Stimulated activated memory B cell treated with anti-CD40 and anti-IgM and Interleukin-4, amounts not matched to agents 10 μg/mL and 1 μg/mL and 100 μg/mL, for 72 hours (primary cell): ENCODE measurements at places on chromosomes 7 and 10.

DNA sequence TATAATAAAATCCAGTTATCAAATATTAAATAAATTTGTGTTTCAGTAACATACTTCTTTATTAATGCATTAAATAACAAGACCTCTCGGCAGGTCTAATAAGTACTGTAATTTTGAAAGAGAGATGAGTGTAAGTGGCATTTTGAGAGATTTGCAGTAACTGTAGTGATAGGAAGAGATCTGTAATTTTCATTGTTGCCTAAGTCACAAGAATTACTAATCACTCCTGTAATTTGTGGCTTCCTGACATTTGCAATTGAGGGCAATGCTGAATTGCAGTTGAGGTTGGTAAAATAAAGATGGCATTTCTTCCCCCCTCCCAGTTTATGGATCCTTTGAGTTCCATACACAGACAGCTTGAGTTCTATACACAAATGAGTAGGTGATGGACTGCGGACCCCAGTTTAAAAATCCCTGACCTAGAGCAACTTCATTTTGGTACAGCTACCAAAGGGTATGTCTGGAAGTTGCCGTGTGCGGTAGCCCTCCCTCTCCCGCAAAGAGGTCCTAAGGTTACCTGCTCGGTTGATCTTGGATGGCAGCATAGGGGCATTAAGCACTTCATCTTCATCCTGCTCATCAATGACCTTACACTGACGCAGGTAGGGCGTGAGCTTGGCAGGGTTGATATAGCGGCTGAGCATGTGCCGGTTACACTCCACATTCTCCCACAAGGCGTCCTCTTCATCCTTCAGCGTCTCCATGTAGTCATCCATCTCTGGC is 96.4 kb downstream of the CARD11 start:
- no peak for ATAC-seq

DNA sequence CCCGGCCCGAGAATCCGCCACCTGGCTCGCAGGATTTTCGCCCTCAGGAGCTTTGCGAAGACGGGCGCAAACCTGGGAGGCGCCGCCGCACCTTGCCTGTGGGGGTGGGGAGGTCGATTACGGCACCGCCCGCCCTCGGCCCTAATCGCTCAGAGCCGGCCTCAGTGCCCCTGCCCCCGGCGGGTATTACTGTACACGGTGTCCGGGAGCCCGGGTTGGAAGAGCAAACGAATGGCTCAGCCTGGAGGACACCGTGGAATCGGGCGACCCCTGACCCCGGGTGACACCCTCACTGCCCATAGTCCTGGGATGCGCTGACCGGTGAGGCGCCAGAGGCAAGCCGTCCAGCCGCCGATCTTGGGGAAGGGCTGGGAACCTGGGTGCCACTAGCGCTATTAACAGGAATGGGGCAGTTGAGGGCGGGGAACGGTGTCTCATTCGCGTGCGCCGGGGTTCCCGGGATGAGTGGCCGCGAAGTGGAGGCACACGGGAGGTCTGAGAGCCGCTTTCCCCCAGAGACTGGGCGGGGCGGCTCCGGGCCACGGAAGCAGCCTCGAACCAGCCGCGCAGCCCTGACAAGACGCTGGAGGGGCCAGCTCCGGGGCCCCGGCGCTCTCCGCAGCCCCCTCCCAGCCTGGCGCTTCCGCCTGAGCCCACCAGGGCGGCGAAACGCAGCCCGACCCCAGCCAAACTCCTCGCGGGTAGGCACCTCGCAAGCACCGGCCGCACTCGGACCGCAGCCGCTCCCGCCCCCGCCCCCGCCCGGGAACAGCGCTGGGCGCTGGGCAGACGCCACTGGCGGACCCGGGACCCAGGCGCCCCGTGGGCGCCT is 167.5 kb downstream of the NRF1 start:
- ATAC-seq = no peak

DNA sequence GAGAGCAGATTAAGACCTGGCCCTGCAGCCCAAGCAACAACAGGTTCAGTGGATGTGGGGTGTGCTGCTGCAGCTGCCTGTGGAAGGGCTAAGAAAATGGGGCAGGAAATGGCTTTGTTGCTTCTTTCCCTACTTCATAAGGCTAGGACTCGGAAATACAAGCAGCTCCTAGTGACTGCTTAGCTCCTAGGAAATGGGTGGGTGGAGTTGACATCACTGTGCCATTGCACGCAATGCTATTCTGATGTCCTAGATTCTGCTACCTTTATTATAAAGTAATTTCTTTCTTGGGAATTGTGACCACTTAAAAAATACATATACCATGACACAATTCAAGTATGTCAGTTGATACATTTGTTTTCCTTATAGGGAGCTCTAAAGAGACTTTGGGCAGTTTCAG is 155.8 kb downstream of the FANK1 start:
- no peak for ATAC-seq

DNA sequence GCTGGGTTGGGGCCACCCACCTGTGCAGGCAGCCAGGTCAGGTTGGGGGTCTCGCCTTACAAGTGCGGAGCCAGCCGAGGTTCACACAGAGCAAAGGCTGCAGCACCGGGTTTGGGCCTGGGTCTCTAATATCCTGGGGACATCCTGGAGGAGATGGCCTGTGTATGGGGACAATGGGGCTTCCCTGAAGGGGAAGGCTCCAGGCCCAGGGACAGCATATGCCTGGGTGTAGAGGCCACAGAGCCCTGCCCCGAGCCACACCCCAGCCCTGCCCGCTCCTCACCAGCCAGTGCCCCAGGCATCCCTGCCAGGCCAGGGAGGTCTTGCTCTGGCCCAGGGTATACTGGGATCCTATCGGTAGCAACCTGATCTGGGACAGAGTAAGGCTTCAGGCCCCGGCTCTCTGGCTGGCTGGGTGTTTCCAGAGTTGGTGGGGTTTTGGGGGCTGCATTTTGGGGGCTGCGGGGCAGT is 9.1 kb downstream of the TTYH3 start:
- ATAC-seq = no peak

DNA sequence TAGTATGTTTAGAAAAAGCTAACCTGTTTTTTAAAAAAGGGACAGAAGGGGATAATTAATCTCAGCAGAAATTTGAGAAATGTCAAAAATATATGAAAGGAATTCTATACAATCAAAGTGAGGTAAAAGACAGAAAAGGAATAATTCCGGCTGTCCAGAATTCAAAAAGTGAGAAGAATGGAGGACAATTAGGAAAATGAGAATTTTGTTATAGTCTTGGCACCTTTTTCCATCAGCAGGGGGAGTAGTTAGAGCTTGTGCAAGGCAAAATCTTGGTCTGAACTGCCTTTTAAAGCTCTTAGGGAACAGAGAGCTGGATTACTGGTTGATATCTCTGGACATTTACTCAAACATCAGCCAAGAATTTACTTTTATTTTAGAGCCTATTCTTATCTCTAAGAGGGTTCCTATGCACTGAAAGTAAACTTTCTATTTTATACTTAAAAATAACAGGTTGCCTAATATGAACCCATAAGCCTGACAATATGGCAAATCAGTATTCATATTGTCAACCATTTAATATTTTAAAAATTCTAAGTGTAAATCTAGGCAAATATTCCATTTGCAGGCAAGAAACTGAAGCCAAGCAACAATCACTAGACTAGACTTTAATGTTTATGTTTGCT is 185.6 kb downstream of the ANK3 start:
- no peak for ATAC-seq

DNA sequence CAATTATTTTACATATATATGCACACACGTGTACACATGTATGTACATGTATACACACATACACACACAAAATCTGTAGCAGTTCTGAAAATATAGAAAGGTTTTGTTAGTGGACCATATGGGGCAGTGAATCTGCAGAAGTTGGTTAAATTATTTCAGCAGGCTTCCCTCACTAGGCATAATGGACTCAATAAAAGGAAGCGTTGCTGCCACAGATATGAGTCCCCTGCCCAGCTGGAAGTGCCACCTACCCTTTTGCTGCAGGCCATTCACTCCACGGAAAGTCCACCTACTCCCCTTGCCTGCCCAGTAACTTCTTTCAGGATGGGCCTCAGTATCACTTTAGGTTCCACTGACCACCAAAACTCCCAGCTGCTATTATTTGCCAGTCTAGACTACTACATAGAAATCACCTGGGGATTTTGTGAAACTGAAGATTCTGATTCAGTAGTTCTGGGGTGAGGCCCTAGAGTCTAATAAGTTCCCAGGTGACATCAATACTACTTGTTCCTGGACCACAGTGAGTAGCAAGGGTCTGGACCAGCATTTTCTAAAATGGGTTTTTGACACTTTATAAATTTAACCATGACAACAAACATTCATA is 29.3 kb upstream of the CROT start:
- ATAC-seq = peak; percentile 85

- ATAC-seq = peak; percentile 18
Observed at GRCh38 chr10:42932735-42933447, 144.0 kb upstream of the RET start.

GRCh38 chr10:86665218-86665607 is 3.1 kb upstream of the LDB3 start:
- no peak for ATAC-seq

DNA sequence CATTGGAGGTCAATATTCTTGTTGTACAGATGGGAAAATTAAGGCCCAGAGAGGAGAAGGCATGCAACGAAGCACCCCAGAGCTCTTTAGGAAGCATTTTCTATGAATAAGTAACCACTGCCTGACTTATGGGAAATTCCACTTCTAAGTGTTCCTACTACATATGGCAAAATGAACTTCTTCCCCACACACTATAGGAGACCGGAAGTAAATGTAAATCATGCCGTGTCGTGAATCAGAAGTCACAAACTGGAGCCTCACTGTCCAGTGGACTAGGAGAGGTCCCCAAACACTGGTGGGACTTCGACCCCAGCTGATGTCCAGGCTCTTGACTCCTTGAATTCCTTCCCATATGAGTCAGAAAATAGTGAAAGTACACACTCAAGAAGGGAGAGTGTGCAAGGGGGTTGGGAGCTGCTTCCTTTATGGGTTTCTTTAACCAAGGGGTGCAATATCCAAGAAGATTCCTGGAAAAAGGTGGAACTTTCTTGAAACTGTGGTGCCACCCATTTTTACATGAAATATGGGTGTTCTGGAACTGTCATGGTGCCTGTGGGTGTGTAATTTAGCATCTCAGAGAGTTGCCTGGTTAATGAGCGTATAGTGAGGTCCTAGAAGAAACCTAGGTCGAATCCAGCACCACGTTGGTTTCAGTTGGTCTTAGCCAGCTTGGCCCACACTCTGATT is 6.7 kb downstream of the RASSF4 start:
- ATAC-seq = no peak

DNA sequence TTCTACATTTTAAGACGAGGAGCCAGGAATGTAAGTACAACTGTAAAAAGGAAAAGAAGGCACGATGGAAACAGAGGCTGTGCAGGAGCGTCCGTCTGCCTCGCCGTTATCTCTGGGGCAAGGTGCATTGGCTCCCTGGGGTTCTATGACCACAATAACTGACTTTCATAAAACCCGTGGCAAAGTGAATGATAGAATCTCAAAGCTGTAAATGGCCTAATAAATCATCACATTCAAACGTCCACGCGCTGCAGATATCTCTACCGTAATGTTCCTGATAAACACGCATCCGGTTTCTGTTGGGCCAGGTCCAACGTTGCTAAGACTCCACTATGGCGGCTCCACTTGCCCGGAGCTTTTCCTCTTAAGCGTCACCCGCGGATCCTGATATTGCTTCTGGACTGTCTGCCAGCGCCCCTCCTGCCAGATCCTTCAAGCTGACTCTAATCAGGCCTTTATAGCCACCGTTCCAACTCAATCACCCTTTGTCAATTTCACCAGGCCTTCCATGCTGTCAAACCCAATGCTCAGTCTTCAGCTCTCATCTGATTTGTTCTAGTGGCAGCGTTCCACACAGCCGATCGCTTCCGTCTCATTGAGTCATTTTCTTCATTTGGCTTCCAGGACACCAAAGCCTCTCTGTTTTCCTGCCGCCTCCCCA is 265.6 kb upstream of the FOXK1 start:
- no peak for ATAC-seq

GRCh38 chr10:71838264-71839211 is 12.5 kb downstream of the PSAP start:
- ATAC-seq = no peak

- no peak for ATAC-seq
Observed at GRCh38 chr7:136339464-136339863, 362.3 kb upstream of the MTPN start.

DNA sequence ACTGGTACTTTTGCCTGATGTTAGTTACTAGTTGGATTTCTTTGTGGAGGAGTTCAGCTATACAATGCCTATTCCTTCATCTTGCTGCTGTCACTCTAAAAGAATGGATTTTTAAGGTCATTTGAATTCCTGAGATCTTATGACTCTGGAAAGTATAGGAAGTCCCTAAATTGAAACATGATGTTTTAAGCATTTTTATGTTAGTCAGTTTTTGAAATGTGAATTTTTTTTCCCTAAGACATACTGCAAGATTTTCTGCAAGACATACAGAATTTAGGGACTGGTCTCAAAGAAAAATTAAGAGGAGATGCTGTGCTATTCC is 355.8 kb downstream of the SUGCT start:
- no peak for ATAC-seq

GRCh38 chr7:74258639-74259038 is 4.4 kb upstream of the RFC2 start:
- ATAC-seq = no peak
